ENCODE measurements at places on chromosomes 2 and 18.

DNA sequence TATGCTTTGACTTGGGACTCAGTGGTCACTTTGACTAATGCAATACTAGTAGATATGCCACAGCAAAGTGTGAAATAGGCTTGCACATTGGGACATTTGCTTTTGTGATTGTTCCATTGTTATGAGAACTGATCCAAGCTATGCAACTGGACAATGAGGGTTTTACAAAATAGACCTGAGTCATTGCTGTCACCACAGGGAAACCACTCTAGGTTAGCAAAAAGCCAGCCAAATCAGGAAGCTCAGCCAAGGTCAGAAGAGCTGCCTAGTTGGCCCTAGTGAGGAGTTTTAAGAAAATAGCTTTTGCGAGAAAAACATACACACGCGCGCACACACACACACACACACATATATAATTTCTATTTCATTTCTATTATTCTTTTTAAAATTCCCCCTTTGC lies 452.4 kb upstream of the CDH7 start:
- no peak for DNase-seq

DNA sequence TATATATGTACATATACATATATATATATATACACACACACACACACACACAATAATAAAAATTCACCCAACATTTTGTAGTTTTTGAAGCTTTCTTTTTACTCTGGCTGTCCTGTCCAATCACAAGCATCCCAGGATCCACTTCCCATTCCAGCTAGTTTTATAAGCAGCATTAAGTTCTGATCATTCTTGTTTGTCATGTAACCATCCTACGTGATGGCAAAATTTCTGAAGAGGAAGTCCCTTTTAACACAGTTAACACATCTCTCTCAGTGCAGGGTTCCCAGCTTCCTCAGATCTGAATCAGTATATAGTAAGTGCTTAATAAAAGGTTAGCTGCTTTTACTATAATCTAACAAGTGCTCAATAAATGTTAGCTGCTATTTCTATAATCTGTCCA lies 26.4 kb downstream of the MYOM1 start:
- DNase-seq, result no peak

DNA sequence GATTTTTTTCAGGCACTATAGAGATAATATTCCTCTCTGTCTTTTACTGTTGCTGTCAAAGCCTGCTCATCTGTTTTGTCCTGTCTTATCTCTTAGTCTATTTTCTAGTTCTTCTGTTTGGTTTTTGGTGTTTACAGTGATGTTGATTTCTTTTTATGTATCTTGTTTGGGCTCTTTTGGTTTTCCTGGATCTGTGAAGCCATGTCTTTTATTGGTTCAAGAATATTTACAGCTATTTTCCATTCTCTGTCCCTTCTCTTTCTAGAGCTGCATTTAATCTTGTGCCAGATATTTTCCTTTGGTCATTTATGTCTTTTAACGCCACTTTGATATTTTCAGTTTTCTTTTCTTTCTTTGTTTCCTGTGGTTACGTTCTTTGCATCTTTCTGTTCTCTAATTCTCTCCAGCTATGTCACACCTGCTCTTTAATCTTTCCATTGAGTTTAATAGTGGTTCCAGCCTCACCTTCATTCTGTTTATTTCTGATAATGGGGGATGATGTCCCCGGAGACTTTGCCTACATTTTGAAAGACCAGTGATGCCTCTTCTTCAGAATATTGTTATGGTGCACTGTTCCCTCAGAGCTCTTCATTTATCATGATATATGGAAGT lies 32.0 kb downstream of the SMCHD1 start:
- DNase-seq, result no peak

DNA sequence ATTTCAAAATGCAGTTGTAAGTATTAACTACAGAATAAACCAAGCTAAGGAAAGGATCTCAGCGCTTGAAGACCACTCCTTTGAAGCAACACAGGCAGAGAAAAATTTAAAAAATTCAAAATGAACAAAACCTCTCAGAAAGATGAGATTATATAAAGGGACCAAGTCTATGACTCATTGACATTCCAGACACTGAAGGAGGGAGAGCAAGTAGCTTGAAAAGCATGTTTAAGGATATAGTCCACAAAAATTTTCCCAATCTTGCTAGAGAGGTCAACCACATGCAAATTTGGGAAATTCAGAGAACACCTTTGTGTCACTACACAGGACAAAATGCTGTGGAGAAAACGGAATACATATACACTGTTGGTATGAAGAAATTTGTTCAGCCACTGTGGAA lies 112.6 kb upstream of the MC4R start:
- DNase-seq, result no peak

- DNase-seq, result no peak
Observed at GRCh38 chr18:56727399-56727798, 76.2 kb downstream of the WDR7 start.

GRCh38 chr2:218865396-218865795 lies 5.8 kb downstream of the WNT6 start:
- DNase-seq, result no peak

DNA sequence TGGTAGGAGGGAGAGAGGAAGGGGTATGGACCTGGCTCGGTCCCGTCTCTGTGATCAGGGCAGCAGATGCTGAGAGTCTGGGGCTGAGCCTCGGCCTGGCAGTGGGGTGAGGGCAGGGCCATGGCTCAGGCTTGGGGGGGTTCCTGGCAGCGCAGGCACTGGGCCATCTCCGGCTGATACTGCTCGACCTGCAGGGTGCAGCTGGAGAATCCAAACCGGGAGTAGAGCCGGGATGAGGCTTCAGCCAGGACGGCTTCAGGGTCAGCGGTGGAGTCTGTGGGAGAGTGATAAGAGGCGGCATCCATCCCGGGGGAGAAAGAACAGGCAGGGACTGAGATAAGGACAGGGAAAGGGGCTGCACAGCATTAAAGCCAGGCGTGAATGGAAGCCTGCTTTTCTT lies 7.7 kb downstream of the SLC30A3 start:
- no peak for DNase-seq

GRCh38 chr2:209277444-209277843 lies 146.4 kb upstream of the MAP2 start:
- no peak for DNase-seq

- DNase-seq, result no peak
Observed at GRCh38 chr2:207101984-207102383, 63.8 kb downstream of the KLF7 start.

DNA sequence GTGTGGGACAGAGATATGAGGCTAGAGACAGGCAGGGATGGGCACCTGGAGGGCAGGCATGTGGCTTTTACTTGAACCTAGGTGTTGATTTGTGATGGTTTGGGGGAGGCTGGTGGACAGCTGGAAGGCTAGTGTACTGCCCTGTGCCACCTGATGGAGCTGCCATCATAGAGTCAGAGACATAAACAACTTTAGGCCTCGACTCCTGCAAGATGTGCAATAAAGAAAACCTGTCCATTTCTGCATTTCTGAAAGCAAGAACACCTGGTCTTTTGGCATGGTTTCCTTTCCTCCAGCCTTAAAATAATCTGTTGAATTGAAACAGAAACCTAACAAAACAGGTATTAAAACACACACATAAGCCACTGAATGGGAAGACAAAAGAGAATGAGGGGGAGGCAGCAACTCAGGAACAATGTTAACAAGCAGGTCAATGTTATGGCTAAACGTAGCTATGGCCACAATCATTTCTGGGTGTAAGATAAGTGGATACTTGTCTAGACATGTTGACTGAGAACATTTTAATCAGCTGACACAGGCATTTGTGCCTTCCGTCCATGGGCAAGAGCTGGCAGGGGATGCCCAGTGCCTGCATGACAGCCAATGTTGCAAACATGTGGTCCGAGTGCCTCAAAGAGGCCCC lies 87.8 kb downstream of the KCTD1 start:
- DNase-seq, result no peak

- DNase-seq, result no peak
Observed at GRCh38 chr2:233756429-233757081, 3.5 kb upstream of the UGT1A1 start.

- DNase-seq, result no peak
Observed at GRCh38 chr18:62450546-62451410, 72.0 kb upstream of the ZCCHC2 start.

GRCh38 chr2:102141011-102141943 lies 1.3 kb upstream of the IL1R1 start:
- DNase-seq, result no peak

- DNase-seq, result no peak
Observed at GRCh38 chr2:12083713-12084419, 337.4 kb downstream of the LPIN1 start.

DNA sequence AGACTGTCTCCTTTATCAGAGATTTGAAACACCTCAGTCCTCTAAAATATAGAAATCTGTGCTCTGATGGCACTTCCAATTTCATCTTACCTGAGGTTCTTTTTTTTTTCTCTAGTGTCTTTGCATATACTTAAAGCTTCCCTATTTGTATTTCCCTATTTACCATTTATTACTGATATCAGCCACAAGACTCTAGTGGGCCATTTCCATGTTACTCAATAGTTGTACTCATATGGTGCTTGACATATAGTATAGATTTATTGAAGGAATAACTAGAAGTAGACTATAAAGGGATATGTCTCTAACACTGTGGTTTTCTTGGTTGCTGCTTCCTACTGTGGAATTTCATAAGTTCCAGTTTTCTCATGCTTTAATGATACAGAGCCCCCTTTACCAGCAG lies 3.0 kb downstream of the RBM45 start:
- DNase-seq, result no peak

DNA sequence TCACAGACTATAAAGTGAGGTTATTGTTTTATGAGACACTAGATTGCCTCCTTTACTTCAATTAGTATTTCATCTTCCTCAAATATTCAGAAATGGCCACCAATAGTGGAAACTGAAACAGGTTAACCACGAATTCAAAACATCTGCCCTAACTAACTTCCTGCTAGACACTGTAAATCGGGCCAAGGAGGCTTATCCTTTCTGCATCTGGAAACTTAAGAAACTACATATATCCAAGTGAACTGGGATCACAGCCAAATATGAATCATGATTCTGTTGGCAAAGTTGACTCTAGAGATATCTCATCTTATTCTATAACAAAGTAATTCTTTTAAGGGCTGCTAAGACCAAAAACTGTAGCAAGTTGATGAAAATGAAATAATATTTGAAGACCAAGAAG lies 136.6 kb upstream of the ZC3H15 start:
- no peak for DNase-seq

DNA sequence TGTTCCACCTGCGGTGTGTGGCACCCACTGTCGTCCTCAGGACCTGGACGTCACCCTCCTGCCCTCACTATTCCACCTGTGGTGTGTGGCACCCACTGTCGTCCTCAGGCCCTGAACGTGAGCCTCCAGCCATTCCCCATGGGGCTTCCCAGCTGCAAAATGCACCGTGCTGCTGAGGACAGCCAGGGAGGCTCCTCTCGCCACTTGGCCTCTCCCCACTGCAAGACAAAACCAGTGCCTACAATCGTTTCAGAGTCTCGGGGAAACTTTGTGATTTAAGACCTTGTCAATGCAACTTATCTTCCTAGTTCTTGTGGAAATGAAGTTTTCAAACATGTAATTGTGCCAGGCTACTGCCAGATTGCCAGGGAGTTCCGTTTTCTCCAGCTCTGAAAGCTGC lies 319.3 kb upstream of the SALL3 start:
- no peak for DNase-seq

- DNase-seq, result no peak
Observed at GRCh38 chr18:32595832-32596231, 125.2 kb upstream of the GAREM1 start.

- DNase-seq, result no peak
Observed at GRCh38 chr18:22346401-22346952, 71.2 kb downstream of the CTAGE1 start.

- DNase-seq, result no peak
Observed at GRCh38 chr2:185664384-185664783, 74.2 kb upstream of the FSIP2 start.

GRCh38 chr2:184727813-184728212 lies 129.5 kb downstream of the ZNF804A start:
- DNase-seq, result no peak

GRCh38 chr18:79479116-79479760 lies 83.5 kb downstream of the NFATC1 start:
- DNase-seq, result no peak

Data from cortex of kidney (tissue), 1 donor.